ENCODE measurements at places on chromosomes 1 and 21.

DNA sequence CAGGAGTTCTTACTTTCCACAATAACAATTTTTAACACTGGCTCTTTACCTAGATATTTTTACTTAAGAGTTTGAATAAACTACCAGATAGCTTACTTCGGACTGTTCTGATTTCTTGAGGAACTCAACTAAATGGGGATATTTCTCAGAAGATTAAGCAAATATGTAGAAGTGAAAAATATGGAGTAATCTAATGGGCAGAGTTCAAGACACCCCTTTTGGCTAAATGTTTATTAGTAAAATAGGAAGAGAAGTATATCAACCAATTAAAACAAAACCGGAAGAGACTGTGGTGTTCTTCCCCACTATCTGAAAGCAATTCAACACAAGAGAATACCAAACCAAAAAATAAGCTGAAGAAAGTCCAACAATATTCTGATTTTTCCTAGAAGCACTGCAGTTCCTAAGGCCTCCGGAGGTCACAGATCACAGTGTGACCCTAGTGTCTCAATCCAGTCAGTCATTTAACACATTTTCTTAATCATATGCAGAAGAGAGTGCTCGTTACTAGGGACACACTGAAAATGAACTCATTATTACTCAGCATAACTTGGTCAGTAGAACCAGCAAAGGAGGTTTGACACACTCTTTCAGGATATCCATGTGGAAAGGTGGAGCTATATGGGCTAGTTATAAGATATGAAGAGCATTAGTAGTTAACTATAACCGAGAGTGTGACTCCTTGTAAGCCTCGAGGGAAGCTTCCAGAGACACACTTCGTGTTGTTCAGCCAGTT is 5.2 kb downstream of the SIPA1L2 start:
- H3K27me3 ChIP-seq, result no peaks in the 10 kb centered on the region
- H3K4me3 ChIP-seq, result no peak overlapping the region
- no peaks in the 10 kb centered on the region for H3K36me3 ChIP-seq
- peaks cover 10% of the 10 kb centered on the region for H3K4me1 ChIP-seq
- DNase-seq, result no peak

DNA sequence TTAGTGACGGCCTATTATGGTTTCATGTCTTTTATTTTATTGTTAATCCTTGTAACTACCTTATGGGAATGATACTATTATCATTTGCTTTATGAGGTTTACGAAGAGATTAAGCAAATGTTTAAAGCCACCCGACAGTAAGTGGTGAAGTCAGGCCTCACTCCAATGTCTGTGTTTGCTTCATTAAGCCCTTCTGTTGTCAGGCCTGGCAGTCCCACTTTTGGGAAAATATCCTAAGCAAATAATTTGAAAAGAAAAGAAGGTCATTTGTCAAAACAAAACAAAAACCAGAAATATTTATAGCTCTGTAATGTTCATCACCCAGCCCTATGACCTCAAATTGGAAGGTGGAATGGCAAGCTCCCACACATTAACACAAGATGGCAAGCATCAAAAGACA is 40.7 kb upstream of the USP24 start:
- H3K27me3 ChIP-seq, result no peaks in the 10 kb centered on the region
- H3K27ac ChIP-seq, result no peak overlapping the region
- H3K36me3 ChIP-seq, result no peaks in the 10 kb centered on the region
- no peaks in the 10 kb centered on the region for H3K4me1 ChIP-seq

- peaks cover 5% of the 10 kb centered on the region for H3K36me3 ChIP-seq
- no peak for DNase-seq
- H3K4me1 ChIP-seq, result peaks cover 14% of the 10 kb centered on the region
- peak overlapping the region; percentile 89 for H3K4me3 ChIP-seq
- H3K27me3 ChIP-seq, result no peaks in the 10 kb centered on the region
- no peak overlapping the region for H3K27ac ChIP-seq
Measured at GRCh38 chr21:44800971-44801467, 601 bp downstream of the UBE2G2 start.

GRCh38 chr1:31669786-31670592 is 25.3 kb upstream of the PEF1 start:
- H3K27ac ChIP-seq, result peak overlapping the region; percentile 59
- H3K27me3 ChIP-seq, result no peaks in the 10 kb centered on the region
- H3K4me3 ChIP-seq, result peak overlapping the region; percentile 23
- no peaks in the 10 kb centered on the region for H3K36me3 ChIP-seq
- DNase-seq, result no peak

DNA sequence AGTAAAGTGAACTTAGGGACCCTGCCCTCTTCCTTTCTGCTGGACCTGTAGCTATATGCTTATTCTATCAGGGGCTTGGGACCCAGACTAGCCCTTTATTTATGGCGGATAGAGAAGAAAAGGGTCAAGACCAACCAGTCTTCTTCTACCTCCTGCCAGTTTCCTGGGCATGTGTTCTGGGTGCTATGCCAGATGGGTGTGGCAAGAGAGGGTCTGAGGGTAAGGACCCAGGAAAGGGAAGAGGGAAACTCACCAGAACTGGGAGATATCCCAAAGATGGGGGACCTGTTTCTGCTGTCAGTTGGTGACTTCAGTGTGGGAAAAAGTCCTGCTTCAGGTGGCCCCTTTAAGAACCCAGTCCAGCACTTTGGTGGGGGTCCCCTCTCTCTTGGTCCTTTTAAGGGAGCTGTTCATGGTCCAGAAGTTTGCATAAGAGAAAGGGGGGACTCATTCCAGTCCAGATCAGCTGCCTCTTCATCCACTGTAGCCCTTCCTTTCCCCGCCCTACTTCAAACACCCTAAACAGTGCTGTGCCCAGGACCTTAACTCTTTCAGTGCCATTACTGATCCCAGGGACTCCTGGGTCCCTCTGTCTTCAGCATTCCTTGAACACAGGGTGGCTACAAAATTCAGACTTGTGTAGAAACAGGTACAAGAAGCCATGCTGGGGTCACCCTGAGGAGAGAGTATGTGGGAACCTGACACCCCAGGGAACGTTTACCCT is 18.4 kb downstream of the SSR2 start:
- no peaks in the 10 kb centered on the region for H3K36me3 ChIP-seq
- H3K27ac ChIP-seq, result peak overlapping the region; percentile 6
- H3K4me3 ChIP-seq, result peak overlapping the region; percentile 17
- H3K4me1 ChIP-seq, result peaks cover 19% of the 10 kb centered on the region

DNA sequence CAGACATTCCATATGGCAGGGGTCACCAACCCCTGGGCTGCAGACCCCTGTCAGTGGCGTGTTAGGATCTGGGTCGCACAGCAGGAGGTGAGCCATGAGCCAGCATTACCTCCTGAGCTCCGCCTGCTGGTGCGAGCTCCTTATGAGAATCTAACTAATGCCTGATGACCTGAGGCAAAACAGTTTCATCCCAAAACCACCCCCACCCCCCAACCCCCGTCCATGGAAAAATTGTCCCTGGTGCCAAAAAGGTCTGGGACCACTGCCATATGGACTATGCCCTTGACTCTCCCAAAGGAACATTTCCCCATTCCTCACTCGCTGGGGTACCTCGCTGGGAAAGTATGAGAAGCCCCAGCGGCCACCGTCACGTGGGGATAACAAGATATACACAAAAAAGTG is 6.4 kb upstream of the CPT2 start:
- H3K4me3 ChIP-seq, result no peak overlapping the region
- H3K4me1 ChIP-seq, result no peaks in the 10 kb centered on the region

- peak; percentile 45 for DNase-seq
- peaks cover 10% of the 10 kb centered on the region for H3K4me1 ChIP-seq
- no peak overlapping the region for H3K27ac ChIP-seq
- no peak overlapping the region for H3K4me3 ChIP-seq
Measured at GRCh38 chr1:155174324-155175280, 953 bp downstream of the TRIM46 start.

- H3K4me3 ChIP-seq, result no peak overlapping the region
- no peaks in the 10 kb centered on the region for H3K27me3 ChIP-seq
- no peak overlapping the region for H3K27ac ChIP-seq
- no peaks in the 10 kb centered on the region for H3K36me3 ChIP-seq
Measured at GRCh38 chr1:85282424-85282823, 6.0 kb upstream of the BCL10 start.

- H3K4me3 ChIP-seq, result no peak overlapping the region
- DNase-seq, result no peak
- no peaks in the 10 kb centered on the region for H3K27me3 ChIP-seq
- H3K4me1 ChIP-seq, result peaks cover 23% of the 10 kb centered on the region
Measured at GRCh38 chr1:203124546-203125317, 2.8 kb upstream of the ADORA1 start.
